ENCODE measurements at places on chromosomes 7 and 10.

DNA sequence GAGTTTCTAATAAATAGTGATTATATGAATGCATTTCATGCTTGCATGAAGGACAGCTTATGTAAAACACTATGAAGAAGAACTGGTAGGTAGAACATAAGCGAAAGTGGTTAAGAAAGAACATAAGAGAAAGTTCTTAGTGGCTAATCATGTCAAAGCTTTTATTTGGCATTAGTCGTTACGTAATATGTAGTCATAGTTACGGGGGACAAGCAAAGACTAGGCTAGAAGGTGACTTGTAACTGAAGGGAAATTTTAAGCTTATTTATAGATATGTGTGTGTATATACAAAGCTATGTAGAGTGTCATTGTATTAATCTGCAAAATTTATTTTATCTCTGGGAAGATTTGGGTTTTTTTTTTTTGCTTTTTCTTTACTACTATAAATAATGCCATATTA is 36.9 kb downstream of the CAPZA2 start:
- no peak for DNase-seq

- DNase-seq, result no peak
These were observed 171.1 kb upstream of the GRB10 start for GRCh38 chr7:50953820-50954219.

DNA sequence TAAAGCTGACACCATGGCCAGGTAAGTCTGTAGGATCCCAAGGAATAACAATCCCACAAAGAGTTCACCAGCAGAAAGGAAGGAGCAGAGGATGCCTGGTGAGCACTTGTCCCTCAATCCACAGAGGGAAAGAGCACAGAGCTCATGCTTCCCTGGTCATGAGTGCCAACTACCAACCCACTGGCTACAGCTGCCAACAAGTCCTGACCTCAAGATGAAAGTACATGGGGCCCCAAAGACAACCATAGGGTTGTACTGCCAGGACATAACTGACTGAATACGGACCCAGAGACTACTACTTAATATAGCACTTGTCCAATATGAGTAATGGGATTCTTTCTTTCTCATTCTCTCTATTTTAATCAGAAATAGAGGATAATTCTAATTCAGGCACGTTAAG is 83.3 kb downstream of the JCAD start:
- no peak for DNase-seq

- no peak for DNase-seq
These were observed 10.3 kb upstream of the PBLD start for GRCh38 chr10:68342909-68343516.

DNA sequence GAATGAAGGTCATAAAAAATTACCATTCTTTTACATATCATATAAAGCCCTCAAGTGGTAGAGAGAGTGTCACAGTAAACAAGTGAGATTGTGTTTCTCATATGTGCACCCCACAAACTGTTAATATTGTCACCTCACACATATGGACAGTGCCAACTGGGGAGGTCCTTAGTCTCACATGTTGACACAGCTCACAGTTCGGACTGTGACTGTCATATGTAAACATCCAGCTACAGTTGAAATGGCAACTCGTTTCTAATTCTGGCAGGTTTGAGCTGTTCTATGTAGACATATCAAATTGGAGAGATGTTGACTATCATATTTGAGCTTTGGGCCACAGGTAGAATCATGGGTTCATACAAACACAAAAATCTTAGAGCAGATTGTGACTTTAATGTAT is 39.4 kb upstream of the ZNF107 start:
- no peak for DNase-seq

- no peak for DNase-seq
These were observed 7.8 kb downstream of the C1GALT1 start for GRCh38 chr7:7190142-7190541.

DNA sequence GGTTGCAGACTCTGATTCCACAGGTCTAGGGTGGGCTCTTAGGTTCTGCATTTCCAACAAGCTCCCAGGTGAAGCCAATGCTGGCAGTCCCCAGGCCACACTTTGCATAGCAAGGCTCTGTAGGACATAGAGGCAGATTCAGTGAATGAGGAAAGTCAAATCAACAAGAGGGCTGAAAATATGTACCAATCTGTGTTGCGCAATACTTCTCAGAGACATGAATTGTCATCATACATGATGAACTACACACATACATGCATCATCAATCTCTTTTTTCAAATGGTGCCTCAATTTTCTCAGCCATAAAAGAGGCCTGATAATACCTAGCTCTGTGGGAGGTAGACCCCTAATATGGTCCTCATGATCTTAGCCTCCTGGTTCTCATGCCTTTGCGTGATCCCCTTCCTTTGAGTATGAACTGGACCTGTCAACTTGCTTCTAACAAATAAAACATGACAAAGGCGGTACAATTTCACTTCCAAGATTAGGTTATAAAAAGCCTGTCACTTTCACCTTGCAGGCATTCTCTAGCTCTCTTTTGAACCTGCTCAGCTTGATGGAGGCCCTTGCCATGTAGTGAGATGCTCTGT is 49.0 kb downstream of the PIK3CG start:
- DNase-seq, result no peak

DNA sequence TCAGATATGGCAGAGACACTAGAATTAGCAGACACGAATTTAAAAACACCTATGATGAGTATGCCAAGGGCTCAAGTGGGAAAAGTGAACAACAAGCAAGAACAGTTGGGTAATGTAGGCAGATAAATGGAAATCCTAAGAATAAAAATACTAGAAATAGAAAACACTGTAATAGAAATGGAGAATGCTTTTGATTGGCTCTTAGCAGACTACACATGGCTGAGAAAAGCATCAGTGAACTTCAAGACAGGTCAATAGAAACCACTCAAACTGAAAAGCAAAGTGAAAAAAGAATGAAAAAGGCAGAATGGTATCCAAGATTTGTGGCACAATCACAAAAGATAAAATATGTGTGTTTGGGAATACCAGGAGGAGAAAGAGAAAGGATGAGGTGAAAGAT is 82.3 kb downstream of the WDR37 start:
- no peak for DNase-seq

DNA sequence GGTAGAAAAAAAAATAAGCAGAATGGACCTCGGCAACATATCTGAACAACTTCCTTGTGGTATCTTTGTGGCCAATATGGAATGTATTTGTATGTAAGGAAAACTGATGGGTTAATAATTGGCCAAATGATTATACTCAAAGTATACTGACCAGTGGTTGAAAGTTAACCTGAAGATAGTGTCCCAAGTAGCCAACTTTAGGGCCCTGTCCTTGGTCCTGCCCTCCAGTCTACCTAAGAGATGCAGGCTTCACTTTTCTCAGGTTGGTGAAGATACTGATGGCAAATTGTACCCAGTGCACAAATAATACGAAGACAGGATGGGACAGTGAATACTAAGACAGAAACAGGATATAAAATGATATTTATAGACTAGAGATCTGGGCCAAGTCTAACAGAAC is 109.2 kb downstream of the SORCS3 start:
- no peak for DNase-seq

DNA sequence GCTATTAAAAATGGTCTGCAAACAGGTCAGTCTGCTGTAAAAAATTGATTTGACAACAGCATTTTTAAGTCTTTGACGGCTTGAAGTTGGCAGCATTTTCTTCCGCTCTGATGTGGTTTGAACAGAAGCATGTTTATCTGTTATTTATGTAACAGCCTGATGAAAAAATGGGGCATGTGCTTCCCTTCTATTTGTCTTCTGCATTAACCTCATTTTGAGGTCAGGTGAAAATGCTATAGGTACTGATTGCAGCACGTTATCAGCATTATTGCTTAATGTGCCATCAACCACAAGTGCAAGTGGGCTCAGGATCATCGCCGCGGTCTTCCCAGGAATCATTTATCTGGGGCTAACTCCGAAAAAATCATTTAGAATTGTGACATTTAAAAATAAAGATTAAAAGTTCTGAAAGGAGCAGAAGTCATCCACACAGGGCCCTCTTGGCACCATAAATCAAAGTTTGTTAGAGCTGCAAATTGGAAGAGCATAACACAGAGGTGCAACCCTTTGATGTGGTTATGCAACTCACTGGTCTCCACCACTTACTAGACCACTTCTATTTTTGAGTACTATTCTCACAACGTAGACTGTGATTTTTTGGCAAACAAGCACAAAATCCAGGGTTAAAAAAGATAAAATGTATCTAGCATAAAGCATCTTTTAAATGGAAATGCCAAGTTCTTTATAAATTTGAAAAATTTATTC is 307.7 kb downstream of the MDFIC start:
- DNase-seq, result no peak

GRCh38 chr7:81299711-81300110 is 380.9 kb upstream of the SEMA3C start:
- DNase-seq, result no peak

- DNase-seq, result no peak
These were observed 210.8 kb upstream of the CSTF2T start for GRCh38 chr10:51910189-51910588.

DNA sequence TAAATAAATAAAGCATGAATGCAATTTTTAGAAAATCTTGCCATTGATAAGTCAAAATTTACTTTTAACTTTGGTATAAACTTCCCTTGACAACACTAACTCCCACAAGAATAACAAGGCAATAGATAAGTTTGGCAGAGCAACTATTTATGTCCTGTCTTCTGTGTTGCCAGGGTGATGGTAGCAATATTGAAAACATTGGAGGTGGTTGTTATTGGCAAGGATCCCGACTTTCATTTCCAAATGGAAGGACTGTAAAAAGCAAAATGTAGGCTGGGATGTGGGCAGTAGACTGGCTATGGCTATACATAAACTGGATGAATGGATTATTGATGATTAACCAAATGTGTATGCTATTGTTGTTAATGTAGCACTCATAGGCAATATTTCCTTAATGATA is 134.9 kb upstream of the CACNA2D1 start:
- no peak for DNase-seq

DNA sequence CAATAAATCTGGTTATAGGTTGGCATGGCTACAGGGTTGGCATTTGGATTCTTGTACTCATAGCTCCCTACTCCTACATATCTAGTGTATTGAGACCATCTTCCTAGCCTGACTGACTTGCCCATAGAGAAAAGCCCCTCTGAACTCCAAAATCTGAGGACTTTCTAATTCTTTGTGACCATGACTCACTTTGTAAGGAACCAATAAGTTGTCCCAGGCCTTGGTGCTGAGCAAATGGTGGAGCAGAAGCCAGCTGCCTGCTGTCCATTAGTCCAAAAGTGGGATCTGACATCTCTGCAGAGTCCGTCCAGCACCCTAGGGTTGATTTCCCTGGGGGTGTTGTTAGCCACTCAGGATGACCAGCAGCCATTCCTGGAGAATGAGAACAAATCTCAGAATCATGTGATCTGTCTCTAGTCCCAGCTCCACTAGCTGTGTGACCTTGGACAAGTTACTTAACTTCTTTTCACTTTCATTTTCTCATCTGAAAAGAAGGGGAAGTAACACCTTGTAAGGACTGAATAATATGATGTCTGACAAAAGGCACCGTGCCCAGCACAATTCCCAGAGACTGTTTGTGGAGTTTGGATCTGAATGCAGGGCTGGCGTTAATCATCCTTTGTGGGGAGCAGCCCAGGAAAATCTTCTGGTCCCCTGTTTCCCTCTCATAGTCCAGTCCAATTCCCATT is 44.1 kb downstream of the MTURN start:
- no peak for DNase-seq

DNA sequence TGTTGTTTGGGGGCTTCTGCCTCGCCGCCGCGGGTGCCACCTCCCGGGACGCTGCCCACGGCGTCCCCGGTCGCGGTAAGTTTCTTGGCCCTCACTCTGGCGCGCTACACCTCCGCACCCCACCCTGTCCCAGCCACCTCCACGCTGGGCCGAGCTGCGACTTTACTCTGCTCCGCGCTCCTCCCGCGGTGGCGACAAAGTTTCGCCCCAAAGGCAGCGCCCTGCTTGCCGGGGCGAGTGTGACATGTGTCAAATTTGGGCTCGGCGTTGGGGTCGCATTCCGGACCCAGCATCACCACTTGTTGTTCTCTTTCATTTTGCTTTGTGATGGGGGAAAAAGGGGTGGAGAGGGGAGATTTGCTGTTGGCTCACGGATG is 167.7 kb upstream of the PPP1R3A start:
- no peak for DNase-seq

DNA sequence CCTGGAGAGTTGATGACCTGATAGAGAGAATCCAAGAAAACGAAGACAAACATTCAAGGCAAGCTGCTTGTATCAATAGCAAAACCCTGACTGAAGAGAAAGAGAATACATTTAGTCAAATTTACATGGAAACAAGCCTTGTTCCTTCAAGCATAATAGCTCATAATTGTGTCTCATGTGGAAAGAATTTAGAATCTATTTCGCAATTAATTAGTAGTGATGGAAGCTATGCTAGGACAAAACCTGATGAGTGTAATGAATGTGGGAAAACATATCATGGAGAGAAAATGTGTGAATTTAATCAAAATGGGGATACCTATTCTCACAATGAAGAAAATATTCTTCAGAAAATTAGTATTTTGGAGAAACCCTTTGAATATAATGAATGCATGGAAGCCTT is 18.0 kb downstream of the RBAK start:
- no peak for DNase-seq

GRCh38 chr7:85041605-85042216 is 145.1 kb downstream of the SEMA3D start:
- peak; percentile 50 for DNase-seq

DNA sequence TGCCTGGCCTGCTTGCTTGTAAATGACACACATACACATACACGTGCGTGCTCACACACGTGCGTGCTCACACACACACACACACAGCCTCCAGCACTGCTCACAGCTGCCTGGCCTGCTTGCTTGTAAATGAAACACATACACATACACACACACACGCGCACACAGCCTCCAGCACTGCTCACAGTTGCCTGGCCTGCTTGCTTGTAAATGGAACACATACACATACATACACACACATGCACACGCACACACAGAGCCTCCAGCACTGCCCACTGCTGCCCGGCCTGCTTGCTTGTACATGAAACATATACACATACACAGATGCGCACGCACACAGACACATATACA is 397.2 kb downstream of the PLXNA4 start:
- no peak for DNase-seq

DNA sequence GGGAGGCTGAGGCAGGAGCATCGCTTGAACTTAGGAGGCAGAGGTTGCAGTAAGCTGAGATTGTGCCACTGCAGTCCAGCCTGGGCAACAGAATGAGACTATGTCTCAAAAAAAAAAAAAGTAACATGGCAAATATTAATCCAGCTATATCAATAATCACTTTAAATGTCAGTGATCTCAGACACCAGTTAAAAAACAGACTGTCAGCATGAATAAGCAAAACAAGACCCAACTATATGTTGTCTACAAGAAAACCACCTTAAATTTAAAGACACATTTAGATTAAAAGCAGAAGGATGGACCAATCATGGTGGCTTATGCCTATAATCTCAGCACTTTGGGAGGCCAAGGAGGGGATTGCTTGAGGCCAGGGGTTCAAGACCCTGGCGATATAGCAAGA is 8.5 kb upstream of the ATE1 start:
- DNase-seq, result no peak

GRCh38 chr10:93113042-93113441 is 39.3 kb downstream of the CYP26A1 start:
- no peak for DNase-seq

DNA sequence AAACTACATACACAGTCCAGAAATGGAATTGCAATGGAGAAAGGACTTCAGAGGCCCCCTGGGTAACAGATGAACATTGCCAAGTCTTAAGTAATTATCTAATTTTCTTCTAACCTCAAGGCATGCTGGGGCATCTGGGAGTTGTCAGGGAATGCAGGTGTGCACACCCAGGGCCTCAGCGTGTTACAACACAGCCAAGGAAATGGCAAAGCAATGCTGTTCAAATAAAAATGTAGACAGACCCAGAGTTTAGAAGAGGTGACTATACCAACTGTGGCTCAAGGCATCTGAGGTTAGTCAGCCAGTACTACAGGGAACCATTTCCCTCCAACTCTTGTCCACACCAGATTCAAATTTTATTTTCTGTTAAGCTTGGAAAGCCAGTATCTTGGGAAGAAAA is 73.6 kb downstream of the CCDC3 start:
- DNase-seq, result no peak
